ENCODE measurements at places on chromosomes 2 and 18.
A peak's percentile ranks its signal among the peaks of the same experiment; 100 is the strongest.

DNA sequence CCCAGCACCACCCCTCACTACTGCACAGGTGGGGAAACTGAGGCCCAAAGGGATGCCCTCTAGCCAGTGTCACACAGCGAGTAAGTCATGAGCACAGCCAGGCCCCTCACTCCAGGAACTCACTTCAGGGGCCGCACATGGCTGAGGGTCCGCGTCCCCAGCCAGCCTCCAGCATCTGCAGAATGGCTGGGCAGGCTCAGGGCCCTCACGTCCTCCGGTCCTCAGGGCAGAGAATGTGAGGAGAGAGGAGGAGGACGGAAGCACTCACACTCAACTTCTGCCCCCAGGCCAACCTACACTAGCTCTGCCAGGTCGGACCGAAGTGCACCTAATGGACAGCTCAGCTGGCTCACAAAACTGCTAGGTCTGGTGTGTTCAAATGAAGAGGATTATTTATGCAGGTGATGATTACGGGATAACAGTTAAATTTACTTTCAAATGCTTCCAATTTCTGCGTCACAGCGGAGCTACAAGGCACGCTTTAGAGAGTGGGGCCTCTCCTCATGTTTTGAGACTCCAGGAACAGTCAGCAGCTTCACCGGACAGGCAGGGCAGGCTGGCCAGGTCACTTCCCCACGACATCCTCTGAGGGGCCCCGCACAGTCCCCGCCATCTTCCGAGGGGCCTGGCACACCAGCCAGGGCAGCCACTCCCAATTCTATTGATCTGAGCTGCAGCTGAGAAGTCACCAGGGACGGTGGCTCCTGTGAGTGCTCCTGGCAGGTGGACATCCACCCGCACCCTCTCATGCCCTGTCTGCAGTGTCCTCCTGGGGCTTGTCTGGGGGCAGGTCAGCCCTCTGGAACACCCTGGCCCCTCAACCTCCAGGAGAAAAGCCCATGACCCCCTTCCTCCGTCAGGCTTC, 26.5 kb downstream of the KIF1A start:
- no peak for DNase-seq

DNA sequence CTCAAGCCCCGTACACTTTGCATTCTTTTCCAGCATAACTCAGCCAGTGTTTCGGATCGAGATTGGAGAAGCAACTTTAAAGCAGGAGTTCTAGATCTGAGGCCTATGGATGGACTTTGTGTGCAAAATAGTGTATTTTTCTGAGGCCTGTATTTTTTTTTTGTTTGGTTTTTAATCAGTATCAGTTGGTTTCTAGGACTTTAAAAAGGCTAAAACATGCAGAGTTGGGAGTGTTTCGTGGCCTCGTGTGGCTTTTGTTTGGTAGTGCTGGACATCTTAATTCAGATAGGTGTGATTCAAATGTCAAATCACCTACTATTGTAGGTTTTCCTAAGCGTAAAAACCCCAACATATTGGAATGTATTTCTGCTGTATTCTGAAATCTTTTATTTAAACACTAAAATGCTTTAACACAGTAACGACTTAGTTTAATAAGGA, 282 bp upstream of the PUS10 start:
- DNase-seq: no peak

GRCh38 chr2:173806761-173807160, 158.4 kb downstream of the SP3 start:
- no peak for DNase-seq

DNA sequence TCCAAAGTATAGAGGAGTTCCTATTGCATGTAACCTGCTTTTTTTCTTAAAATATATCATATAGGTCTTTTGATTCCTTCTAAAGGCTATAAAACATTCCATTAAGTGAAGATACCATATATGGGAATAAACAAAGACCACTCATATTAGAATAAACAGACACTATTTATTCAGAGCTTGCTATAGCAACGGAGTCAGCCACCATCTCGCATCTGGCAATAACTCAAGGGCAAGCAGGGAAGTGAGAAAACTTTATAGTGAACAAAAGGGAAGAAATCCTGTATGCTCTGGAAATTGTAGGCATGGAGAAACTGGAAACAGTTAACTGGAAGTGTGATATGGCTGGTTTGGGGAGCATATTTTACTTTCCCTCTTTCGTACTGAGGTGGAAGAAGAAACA, 301.9 kb downstream of the PTH2R start:
- DNase-seq: no peak

GRCh38 chr2:231601356-231602229, 8.9 kb downstream of the TEX44 start:
- DNase-seq: peak; percentile 85

GRCh38 chr2:18378020-18378653, 182.3 kb downstream of the RDH14 start:
- DNase-seq: peak; percentile 46

DNA sequence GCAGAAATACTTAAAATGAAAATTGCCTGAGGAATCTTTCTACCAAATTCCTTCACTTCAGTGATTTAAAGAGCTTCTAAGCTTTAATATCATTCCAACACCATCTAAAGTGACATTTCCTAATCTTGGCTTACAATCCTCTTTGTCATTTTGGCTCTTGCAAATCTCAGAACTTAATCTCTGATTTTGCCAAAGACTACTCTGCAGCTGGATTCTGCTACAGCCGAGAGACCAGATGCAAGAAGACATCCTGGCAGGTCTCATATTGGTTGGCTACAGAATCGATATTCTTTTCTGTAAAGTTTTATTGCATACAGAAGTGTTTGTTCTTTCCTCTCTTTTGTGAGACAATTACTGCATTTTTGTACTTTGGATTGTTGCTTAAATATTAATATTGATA, 716.5 kb upstream of the LRATD1 start:
- no peak for DNase-seq

DNA sequence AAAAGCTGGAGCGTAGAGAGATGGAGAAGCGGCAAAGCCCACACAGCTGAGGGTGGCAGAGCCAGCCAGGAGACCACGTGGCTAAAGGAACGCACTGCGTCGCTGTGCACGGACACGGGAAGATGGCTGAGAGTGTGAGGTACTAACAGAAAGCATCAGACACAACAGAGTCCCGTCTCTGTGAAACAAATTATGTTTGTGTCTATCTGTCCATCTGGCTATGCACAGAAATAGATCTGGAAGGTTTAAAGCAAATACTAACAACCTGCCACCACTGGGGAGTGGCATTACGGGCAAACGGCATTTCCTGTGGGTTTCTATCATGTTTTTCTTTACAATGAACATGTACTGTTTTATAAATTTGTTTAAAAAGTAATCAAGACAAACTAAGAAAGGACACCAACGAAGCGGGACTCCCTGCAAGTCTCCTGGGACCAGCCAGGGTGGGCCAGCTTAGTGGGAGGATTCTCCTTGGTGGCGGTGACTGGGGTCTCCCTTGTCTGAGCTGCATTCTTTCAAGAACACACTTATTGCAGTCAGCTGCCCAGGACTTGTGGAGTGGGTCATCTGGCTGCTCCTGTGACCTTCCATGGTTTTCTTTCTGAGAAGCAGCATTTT, 262.2 kb downstream of the TWIST2 start:
- no peak for DNase-seq

- DNase-seq: no peak
Observed at GRCh38 chr2:215930505-215931253, 82.7 kb downstream of the MREG start.

GRCh38 chr2:53104263-53104662, 663.3 kb upstream of the CHAC2 start:
- DNase-seq: no peak

GRCh38 chr2:1594123-1594372, 150.3 kb downstream of the PXDN start:
- no peak for DNase-seq

GRCh38 chr2:225932811-225933413, 533.4 kb downstream of the NYAP2 start:
- no peak for DNase-seq

GRCh38 chr18:39485696-39486095, 1920.1 kb upstream of the CELF4 start:
- DNase-seq: no peak

GRCh38 chr2:215188078-215188477, 49.7 kb upstream of the ABCA12 start:
- peak; percentile 10 for DNase-seq

GRCh38 chr2:237092920-237093781, 7.5 kb downstream of the COPS8 start:
- no peak for DNase-seq

- DNase-seq: peak; percentile 36
Observed at GRCh38 chr2:46161315-46161714, 135.9 kb upstream of the EPAS1 start.

DNA sequence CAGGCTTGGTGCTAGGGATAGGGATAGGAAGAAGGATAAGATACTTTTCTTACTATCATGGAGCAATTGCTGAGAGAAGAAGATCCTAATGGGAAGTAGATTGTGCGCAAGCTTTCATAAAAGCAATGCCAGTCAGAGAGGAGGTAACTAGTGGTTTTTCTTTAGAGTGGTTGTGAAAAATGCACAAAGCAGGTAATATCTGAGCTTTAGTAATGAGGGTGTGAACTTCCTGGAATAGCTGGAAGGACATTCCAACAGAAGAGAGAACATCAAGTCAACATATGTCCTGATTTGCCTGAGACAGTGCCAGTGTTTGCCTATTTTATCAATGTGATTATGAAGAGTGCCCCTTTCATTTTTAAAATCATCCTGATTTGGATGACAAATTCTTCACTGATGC, 34.1 kb downstream of the CCBE1 start:
- DNase-seq: no peak

DNA sequence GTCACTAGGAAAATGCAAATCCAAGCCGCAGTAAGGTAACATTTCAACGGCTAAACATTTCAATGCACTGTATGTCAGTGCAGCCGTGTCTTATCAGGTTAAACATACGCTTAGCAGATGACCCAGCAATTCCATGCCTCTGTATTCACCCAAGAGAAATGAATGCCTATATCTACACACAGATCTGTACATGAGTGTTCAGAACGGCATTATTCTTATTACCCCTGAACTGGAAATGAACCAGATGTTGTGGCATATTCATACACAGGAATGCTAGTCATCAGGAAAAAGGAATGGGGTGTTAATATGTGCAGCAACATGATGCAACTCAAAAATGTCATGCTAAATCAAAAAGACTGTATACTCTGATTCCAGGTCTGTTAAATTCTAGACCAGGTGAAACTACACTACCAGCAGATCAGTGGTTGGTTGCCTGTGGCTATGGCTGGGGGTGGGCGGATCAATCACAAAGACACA, 80.4 kb upstream of the RPL31 start:
- DNase-seq: no peak

GRCh38 chr2:39252888-39253518, 9.2 kb upstream of the CDKL4 start:
- DNase-seq: no peak

DNA sequence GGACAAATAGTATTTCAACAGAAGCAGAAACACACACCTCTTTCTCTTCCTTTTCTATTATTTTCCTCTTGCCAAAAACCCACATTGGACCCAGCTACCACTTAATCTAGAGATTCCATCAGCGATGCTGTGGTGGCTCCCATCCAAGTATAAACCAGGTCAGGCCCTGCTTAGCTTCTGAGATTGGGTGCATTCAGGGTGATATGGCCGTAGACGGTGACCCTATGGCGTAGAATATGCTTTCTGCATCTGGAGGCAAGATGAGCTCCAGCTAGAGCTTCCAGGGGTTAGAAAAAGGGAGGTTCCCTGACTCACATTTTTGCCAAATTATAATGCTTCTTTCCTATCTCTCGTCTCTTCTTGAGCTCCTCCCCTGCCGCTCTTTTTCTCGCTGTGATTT, 66.5 kb downstream of the TNP1 start:
- no peak for DNase-seq

GRCh38 chr2:20223407-20224163, 1.3 kb downstream of the SDC1 start:
- DNase-seq: peak; percentile 57

DNA sequence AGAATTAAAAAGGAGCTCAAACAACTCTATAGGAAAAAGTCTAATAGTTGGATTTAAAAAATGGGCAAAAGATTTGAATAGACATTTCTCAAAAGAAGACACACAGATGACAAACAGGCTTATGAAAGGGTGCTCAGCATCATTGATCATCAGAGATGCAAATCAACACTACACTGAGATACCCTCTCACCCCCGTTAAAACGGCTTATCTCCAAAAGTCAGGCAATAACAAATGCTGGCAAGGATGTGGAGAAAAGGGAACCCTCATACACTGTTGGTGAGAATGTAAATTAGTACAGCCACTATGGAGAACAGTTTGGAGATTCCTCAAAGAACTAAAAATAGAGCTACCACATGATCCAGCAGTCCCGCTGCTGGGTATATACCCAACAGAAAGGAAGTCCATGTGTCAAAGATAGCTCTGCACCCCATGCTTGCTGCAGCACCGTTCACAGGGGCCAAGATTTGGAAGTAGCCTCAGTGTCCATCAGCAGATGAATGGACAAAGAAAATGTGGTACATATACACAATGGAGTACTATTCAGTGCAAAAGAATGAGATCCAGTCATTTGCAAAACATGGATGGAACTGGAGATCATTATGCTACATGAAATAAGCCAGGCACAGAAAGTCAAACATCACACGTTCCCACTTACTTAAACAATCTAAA, 46.7 kb upstream of the B3GNT7 start:
- DNase-seq: no peak

DNA sequence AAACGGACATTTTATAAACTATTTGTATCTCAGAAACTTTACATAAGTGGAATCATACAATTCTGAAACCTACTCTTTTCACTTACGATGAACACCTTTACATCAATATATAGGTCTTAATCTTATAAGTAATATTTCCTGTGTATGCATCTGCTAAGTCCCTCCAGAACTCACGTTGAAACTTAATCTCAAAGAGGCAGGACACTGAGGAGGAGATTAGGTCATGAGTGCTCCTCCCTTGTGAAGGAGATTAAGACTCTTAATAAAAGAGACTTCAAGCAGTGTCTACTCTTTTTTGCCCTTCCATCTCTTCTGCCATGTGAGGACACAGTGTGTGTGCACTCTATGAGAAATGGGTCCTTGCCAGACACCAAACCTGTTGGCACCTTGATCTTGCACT, 94.7 kb upstream of the CDKL4 start:
- no peak for DNase-seq
